Uterus (tissue), 4 donors: ENCODE measurements at places on chromosomes 13 and 19.
A peak's percentile ranks its signal among the peaks of the same experiment; 100 is the strongest.

GRCh38 chr13:40644838-40645604 lies 21.4 kb downstream of the FOXO1 start:
- DNase-seq: no peak

GRCh38 chr19:45878043-45878794 lies 7.7 kb downstream of the IRF2BP1 start:
- no peak for DNase-seq

DNA sequence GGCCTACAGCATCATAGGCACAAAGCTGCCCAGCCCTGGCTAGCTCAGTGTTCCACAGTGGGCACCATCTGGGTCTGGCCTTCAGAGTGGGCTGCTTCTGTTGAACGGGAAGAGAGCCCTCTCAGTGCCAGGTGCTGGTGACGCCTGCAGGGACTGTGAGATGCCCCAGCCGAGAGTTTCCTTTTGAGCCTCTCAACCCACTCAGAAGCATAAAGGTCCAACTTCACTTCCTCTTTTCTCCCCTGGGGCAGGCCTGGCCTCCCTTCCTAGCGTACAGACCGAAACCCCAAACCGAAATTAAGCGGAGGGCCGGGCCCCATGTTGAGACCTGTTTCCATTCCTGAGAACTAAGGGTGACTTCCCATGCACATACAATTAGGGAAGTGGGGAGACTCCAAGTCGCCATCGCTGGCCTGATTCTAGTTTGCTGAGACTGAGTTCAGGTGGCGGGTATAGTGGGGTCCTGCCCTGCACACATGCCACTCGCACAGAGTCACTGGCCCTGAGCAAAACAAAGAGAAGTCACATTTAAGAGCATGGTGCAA lies 6.9 kb downstream of the RAB8A start:
- DNase-seq: no peak

DNA sequence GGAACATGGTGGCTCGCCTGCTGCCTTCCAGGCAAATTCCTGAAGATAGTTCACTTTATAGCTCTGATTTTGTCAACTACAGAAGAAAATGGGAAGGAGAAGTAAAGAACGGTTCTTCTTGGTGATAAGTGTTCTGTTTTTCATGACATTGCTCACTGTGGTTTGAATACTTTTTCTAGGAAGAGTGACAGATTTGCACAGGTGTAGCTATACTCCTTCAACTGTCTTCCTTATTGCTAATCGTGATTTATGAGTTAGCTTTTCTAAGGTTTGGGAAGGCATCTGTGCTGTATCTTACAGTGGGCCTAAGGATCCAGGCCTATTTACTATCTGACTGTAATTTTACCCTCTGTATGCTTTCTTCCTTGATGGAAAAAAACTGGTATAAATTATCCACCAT lies 405.6 kb downstream of the NDFIP2 start:
- no peak for DNase-seq

DNA sequence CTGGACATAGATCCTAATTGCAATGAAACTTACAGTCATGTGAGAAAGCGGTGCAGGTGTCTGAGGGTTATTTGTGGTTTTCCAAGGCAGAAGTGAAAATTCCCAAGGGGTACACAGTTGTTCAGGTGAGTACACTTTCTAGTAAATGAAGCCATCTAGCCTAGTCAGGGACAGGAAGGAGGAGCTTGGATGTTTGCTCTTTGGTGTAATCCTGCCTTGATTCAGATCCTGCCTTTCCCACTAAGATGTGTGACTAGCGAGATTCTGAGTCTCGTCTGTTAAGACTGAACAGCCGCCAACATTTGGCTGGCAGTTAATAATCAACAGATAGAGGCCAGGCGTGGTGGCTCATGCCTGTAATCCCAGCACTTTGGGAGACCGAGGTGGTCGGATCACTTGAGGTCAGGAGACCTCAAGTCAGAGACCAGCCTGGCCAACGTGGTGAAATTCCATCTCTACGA lies 2.5 kb downstream of the RPS9 start:
- DNase-seq: no peak

- no peak for DNase-seq
These were observed at the start of gene CPAMD8 for GRCh38 chr19:17026706-17027534. TSS of gene CPAMD8 (minus strand) at chr19:17026810. CDS start at chr19:17026642, 168 bp downstream.

DNA sequence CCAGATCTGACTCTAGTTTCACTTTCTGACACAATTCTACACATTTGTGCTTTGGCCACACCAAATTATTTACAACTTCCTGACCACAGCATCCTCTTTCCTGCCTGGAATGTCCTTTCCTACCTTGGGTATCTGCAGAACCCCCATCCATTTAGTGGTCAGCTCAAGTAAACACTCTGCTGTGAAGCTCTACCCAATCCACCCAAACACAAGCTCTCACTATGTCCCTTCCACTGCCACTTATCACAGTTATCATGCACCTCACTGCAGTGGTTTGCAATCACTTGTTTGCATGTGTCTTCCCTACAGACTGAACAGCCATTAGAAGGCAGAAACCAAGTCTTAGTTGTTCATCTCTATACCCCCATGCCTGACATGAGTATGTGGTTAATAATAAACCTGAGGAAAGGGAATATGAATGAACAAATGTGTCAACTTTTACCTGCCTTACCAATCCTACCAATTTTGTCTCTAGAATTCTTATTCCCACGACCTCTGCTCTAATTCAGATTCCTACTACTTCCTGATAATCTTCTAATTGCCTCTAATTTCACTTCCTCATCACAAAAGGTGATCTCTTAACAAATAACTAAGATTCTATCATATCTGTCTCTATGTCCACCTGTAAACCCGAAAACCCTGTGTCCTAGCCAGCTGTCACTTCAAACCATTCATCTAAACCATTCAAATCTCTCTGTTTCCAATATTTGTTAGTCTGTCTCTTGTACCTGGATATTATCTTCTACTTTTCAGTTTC lies 25.1 kb downstream of the LNX2 start:
- DNase-seq: no peak

DNA sequence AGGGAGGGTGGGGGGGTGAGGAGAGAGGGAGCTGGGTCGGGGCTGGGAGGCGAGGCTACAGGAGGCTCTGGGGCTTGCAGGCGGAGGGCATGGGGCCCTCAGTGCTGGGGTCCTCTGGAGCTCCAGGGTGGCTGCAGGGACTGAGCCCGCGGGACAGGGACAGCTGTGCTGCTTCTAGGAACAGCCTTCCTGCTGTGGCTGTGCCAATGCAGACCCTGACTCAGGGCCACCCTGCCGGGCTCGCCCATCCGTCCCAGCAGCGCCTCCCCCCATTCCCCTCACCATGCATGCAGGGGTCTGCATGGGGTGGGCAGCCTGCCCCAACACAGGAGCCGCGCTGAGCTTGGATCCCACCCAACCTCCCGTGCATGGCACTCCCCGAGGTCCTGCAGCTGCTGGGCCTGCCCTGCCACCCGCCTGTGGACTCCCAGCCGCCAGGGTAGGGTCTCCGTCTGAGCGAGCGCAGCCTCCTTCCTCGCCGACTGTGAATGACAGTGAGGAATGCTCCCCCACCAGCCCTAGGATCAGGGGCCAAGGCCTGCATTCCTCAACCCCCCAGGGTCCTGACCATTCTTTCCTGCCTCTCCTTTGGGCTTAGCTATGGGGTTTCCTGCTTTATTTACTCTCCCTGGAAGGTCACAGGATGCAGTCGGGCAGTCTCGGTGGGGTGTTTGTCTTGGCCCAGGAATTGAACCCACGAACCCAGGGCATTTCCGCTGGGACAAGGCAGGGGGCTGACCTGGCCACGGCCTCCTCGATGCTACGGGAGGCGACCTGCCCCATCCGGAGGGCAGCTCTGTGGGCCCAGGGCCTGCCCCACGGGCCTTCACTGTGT lies 23.4 kb downstream of the CEBPG start:
- peak; percentile 14 for DNase-seq

GRCh38 chr19:46717034-46717715 lies at the start of gene PRKD2:
TSS of gene PRKD2 (minus strand) at chr19:46717114. CDS start at chr19:46716370, 744 bp downstream.
- peak; percentile 93 for DNase-seq

DNA sequence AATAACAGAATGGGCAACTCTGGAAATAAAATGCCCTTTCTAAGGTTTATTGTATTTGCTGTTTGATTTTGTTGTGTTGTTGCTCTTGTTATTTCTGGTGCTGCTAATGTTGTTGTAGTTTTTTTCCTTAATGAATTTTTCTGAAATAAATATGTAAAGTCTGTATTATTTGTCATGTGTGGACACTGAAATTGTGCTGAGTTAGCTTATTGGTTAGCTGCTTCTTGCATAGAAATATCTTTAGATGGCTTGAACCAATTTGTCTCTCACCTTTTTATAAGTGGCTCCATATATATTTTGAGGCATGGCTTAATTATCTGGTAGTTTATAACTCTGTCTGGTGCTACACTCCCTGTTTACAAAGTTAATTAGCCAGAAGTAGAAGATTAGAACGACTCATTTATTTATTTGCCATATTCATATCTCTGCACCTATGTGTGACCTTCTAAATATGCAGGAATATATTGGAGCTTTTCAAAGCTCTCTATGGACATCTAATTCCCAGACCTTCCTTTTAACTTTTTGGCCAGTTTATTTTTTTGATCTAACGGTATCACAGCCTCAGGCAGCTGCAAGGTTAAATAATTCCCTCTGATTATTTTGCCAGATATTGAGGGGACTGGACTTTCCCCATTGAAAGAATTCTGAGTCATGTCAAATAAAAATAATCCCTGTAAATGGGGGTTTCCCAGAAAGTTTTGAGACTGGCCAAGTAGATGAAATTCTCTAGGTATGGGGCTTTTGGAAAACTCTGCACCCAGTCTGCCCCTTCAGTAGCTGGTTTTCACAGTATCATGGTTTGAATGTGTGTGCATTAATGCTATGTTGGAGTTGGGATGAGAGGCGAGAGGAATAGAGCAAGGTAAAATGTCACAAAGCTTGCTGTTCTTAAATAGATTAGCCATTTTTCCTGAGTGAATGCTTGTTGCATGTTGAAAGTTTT lies 1331.7 kb upstream of the MIR17HG start:
- no peak for DNase-seq

- no peak for DNase-seq
These were observed 6.7 kb upstream of the KATNAL1 start for GRCh38 chr13:30314069-30314468.

GRCh38 chr13:93407551-93407950 lies 180.9 kb downstream of the GPC6 start:
- DNase-seq: no peak

DNA sequence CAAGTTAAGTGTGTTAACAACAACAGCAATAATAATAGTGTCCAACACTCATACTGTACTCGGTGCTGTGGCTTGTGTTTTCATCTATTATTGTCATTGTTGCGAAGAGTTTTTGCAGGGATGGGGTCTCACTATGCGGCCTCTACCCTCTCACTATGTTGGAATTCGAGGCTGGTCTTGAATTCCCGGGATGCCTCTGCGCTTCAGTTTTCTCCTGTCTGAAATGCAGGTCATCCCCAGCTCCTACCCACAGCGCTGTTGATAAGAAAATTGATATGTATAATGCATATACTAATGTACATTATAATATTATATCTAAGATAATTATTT lies 4.9 kb upstream of the SBK3 start:
- DNase-seq: no peak

DNA sequence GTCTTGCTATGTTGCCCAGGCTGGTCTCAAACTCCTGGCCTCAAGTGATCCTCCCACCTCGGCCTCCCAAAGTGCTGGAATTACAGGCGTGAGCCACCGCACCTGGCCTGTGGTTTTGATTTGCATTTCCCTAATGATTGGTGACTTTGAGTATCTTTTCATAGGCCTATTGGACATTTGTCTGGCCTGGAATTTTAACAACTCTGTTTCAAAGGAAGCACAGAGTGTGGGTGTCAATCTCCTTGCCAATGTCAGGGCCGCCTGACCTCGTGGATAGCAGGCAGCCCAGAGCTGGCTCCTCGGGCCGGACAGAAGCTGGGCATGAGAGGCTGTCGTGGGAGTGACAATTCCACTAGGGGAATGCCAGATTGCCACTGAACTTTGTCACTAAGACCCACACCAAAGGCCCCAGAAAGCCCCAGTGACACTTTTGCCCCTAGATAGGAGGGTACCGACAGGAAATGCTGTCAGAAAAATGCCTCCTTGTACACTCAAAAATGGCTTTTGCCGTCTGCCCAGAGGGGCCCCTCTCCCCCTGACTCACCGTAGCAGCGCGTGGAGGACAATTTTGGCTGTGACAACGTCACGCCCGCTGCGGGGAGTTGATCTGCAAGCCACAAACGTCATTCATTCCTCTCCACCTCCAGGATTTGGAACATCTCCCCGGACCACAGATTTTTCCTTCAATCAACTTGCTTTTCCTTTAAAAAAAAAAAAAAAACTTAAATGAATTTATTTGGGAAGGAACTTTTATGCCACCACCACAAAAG lies 11.7 kb upstream of the ADGRE5 start:
- DNase-seq: peak; percentile 62

- DNase-seq: peak; percentile 63
These were observed 8.2 kb downstream of the SMIM24 start for GRCh38 chr19:3471954-3472655.

- no peak for DNase-seq
These were observed 289.9 kb downstream of the DACH1 start for GRCh38 chr13:71577127-71577526.

GRCh38 chr13:50893211-50893852 lies 16.3 kb upstream of the RNASEH2B start:
- no peak for DNase-seq

DNA sequence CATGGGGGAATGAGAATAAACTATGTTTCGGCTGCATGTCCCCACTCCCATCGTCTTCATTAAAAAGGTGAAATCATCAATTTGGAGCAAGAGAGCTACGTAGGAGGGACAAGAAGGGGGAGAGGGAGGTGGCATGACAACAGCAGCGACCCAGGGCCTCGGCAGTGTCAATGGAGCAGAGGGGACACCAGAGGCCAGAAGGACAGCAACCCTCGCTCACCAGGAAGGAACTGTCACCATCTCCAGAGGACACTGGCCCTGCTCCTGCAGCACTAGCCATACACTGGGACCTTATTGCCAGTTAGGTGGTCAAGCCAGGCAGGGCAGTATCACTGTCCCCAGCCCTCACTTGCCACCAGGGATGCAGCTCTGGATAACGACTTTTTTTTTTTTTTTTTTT lies 34.2 kb downstream of the NAXD start:
- no peak for DNase-seq

- no peak for DNase-seq
These were observed 600.6 kb downstream of the UQCRFS1 start for GRCh38 chr19:28612275-28612769.

- no peak for DNase-seq
These were observed 18.6 kb downstream of the ITM2B start for GRCh38 chr13:48251611-48252081.

DNA sequence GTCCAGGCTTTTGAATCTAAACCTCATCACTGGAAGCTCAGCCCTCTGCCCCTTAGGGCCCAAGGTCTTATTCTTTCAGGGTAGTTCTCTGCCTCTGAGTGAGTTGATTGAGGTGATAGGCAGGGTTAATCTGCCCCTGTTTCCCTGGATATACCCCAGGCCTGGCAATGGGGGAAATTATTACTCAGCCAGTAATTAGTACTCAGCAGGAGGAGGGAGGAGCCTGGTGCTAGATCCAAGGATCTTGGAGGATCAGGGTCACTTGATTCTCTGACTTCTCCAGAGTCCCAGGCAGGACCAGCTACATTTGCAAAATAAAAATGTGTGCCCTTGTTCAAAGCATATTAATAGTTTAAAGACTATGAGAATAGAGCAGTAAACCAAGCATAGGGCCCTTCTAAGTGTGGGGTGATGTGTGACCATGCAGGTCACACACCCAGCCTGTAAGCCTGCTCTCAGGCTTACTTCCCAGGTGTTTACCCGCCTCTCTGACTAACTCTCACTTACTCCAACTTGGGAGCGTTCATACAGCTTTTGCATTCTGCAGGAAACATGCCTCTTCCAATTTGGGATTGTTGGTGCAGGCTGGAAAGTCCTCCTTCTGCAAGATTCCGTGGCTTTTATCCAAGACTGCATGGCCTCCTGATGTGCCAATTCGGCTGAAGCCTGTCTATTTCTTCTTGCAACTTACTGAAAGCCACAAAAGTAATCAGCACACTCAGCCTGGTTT lies 7.9 kb upstream of the STK24 start:
- DNase-seq: no peak

- no peak for DNase-seq
These were observed 8.5 kb downstream of the SIGLEC11 start for GRCh38 chr19:49952479-49952836.
